ENCODE measurements at places on chromosomes 3 and 15. TPM values are rescaled to one million over a fixed set of nuclear protein-coding genes. Genes with fewer than 3 reads are reported as not detected.

Gene HES1
- total RNA-seq = 45.9 TPM

Gene TMEM207
- not detected for total RNA-seq

Gene HYKK
- 0.84 TPM for total RNA-seq

Gene RAD51
- total RNA-seq = 22.3 TPM

Gene ASB14
- total RNA-seq = not detected

Gene FOXL2
- total RNA-seq = not detected

Gene UBE3A
- total RNA-seq = 34.0 TPM

Gene MORC1
- not detected for total RNA-seq

Gene TMEM158
- 3.2 TPM for total RNA-seq

Gene RCN2
- 121 TPM for total RNA-seq

DNA sequence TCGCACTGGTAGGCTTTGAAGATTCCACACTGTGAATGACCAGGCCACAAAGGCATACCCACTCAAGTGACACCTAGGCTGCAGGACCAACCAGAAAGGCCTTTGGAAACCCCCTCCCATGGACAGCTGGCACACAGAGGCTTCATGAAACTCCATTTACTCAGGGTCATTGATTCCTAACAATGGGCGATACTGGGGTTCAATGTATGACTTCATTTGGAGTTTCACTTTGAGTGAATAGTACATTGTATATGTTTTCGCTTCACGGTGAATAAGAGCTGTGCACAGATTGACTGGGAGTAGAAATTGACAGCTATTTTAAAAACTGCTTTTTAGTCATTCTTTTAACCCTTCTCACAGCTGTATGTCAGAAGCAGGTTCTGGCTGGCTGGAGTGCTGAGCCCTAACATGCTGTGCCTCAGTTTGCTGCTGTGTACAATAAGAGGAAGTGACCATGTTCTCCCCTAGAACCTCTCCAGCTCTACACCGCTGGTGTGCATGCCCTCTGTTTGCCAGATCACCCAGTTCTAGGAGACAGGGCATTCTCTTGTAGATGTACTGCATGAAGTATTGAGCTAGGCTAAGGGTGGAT, 15.4 kb upstream of the CX3CR1 start:
- DNase-seq = no peak

GRCh38 chr3:9214185-9214584, 35.3 kb downstream of the SRGAP3 start:
- DNase-seq = no peak

GRCh38 chr15:42198516-42198915, 9.6 kb downstream of the VPS39 start:
- no peak for DNase-seq

DNA sequence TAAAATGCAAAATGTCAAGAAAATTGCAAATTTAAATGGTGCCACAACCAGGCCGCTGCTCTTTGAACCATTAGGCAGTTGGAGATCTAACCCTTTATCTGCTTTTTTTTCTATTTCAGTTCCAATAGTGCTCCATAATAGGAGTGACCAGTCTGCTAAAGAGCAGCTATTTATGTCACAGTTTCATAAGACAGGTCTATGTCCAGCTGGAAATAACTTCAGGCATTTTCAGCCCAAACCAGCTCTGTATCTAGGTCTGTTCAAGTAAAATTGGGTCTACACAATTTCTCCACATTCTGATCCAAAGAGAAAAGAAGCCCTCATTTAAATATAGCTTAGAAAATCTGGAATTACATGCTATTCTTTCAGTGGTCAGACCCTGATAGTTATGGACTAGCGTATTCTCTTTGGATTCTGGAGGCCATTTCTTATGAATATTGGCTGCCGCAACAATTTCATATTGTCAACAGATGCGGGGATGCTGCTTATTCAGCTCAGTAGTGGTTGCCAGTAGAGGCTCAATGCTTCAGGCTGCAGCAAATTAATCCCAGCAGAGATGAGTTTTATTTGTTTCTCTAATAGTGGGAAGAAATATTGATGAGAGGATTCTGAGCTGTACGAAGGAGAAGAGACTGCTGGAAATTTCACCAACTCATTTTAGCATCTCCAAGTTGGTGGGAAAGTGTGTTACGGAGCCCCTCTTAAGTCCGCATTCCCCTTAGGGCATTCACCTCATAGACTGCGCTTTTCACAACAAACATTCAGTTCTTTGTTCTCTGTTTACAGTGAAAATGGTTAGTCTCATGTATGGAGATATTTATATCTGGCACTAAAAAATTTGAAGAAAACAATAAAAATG, 887.0 kb downstream of the ROBO1 start:
- DNase-seq = no peak

GRCh38 chr15:48966595-48967301, 3.0 kb upstream of the SHC4 start:
- DNase-seq = no peak

- DNase-seq = no peak
These were observed 14.8 kb downstream of the THRB start for GRCh38 chr3:24479816-24480215.

- DNase-seq = peak; percentile 77
These were observed 35.3 kb upstream of the MRPS22 start for GRCh38 chr3:139308560-139308959.

DNA sequence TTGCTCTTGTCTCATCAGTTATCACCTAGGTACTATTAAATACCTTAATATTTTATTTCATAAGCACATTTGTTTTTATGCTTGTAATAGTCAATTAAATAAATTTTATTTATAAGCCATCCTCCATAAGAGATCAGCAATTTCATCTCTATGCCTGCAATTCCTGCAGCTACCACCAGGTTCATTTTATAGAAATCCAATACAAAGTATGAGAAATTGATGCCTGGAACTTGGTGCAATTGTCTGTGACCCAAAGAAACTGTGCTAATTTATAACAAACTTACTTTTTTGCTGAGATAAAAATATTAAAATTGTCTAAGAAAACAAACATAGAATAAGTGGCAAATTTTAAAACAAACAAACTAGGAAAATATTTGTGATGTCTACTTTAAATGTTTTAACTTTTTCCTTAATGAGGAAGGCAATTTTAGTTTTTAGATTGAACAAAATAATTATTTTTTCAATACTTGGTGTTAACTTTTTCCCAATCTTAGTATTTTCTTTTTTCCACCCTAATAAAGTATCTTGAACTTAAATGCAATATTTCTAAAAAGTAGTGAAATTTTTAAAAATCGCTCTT, 1026.6 kb downstream of the ROBO1 start:
- DNase-seq = no peak

GRCh38 chr15:31344823-31345605, 18.4 kb downstream of the KLF13 start:
- no peak for DNase-seq

GRCh38 chr15:71573599-71573998, 236.8 kb upstream of the NR2E3 start:
- DNase-seq = no peak

- peak; percentile 79 for DNase-seq
These were observed 43.5 kb downstream of the LPP start for GRCh38 chr3:188197388-188197847.
